ENCODE measurements at places on chromosomes 16 and 17.

DNA sequence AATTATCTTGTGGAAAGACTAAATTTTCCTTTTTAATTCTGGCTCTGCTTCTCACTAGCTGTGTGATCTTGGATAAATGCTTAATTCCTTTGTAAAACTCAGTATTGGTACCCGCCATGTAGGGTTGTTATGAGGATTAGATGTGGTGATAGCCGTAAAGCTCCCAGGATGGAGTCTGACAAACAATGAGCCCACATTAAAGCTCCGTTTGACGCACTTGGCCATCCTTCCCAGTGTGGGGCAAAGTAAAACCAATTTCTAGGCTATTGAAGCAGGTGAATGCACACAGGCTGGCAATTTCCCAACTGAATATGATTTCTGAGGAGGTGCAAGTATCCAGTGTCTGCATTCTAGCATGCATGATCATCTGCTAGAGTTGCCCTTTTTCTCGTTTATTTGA, 123.6 kb downstream of the MRTFB start:
- DNase-seq: no peak

DNA sequence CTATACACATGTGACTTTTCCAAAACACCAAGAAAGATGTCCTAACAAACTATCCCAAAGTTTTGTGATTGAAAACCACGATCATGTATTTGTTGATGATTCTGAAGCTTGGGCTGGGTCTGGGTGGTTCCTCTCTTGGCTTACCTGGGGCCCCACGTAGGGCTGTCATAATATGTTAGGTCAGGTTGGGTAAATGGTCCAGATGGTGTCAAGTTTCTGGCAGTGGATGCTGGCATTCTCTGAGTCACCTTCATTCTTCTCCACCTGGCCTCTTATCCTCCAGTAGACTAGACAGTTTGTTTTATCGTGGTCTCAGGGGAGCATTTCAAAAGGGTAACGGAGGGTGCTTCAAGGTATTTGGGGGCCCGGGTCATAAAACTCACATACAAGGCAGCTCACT, 39.4 kb downstream of the SYCE1L start:
- no peak for DNase-seq

- DNase-seq: peak; percentile 95
Measured at GRCh38 chr16:19113577-19114358, at the start of gene ITPRIPL2. Gene ITPRIPL2, plus strand, starts transcription at chr16:19113964. Its CDS starts 498 bp downstream, at chr16:19114462.

DNA sequence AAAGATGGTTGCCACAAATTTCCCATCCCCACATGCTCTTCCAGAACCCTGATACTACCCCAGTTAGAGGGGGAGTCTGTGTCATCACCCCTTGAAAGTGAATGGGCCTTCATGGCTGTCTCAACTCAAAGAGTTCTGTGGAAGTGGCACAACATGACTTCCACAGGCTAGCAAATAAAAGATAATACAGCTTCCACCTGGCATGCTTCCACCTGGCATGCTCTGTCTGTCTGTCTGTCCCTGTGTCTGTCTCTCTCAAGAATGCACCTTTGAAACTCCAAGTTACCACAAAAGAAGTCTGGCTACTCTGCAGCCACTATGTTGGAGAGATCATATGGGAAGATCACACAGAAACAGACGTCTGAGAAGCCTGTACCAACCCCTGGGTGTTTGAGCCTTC, 35.0 kb downstream of the CFDP1 start:
- no peak for DNase-seq

GRCh38 chr16:64629622-64630021, 492.2 kb downstream of the CDH11 start:
- no peak for DNase-seq

DNA sequence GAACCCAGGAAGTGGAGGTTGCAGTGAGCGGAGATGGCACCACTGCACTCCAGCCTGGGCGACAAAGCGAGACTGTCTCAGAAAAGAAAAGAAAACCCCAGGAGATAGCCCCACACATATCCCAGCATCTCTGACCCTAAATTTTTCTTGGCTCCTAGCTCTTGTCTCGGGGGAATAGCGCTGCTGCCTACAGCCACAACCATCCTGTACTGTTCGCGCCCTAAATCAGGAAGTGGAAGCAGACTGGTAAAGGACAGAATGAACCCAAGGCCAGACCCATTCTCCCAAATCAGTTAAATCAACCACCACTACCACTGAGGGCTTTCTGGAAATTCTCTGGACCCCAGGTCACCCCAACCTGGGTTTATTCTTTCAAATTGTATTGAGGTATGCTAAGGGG, 1.7 kb downstream of the CTDNEP1 start:
- no peak for DNase-seq

DNA sequence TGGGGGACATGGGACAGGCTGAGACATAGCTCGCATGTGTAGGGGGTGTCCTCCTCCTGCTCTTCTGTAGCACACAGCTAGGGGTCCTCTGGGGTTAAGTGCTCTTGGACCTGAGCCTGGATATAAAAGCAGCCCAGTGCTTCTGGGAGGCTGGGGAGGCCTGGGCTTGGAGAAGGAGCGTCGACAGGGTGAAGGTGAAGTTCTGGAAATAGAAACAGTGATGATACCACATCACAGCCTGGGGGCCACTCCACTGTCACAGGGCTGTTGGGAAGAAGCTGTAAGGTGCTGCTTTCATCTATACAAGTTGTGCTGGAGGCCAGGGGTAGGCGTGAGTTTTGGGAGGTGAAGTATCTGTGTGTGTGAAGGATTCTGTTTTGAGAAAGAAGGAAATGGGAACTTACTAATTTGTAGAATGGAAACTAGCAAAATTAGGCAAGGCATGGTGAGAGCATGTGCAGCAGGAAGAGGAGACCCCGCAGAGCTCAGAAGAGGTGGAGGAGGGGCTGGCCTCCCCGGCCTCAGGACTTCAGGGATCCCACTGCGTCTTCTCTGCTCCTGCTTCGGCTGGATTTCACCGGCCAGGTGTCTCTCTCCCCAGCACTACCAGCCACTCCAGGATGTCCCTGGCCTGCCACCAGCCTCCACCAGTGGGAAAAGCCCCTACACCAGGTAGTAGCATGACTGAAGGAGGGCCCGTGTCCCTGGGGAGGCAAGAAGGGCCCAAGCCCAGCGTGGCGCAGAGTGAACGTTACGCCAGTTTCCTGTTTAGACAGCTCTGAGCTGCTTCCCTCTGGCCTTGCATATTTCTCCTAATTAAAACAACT, 19.4 kb downstream of the PLCG2 start:
- DNase-seq: no peak

GRCh38 chr16:24005577-24005976, 169.8 kb downstream of the PRKCB start:
- DNase-seq: no peak

GRCh38 chr16:8528471-8528870, 61.8 kb downstream of the TMEM114 start:
- DNase-seq: no peak
